ENCODE measurements at places on chromosomes 11 and 22.

DNA sequence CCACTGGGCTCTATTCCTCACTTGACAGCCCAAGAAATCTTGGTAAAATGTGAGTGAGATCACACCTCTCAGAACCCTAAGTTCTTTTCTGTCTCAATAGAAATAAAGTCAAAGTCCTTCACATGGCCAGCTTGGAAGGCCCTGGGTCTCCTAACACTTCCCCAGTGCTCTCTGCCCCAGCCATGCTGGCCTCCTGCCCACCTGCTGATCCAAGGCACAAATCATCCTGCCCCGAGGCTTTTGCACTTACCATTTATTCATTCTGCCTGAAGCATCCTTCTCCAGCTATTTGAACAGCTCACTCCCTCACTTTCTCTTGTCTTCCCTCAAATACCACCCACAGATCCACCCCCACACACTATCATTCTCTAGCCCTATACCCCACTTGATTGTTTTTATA, 26.4 kb downstream of the ISX start:
- DNase-seq: no peak

DNA sequence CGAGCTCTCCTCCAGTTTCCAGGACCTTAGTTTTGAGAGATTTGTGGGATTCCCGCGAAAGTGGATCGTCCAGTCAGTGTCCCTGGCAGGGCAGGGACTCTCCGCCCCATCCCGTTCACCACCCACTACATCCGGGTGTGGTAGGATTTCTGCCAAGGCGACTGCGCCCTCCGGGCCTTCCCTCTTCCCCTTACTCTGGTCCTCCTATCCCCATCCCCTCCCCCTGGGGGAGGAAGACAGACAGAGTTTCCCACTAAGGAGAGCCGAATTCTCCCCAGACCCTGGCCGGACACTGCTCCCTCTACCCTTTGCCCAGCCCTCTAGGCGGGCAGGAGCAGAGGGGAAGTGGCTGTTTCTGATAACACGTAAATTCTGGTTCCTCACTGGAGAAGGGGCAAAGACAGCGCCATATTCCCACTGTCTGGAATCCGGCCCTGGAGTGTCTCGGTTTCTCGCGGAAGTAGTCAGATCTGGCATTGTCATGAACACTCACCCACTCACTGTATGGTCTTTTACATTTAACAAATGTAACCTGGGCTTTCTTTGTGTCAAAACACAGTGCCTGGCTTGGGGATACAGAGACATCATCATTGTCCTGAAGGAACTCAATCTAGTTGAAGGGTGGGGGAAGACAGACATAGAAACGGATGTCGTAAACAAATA, 1.1 kb upstream of the NECTIN1 start:
- no peak for DNase-seq

DNA sequence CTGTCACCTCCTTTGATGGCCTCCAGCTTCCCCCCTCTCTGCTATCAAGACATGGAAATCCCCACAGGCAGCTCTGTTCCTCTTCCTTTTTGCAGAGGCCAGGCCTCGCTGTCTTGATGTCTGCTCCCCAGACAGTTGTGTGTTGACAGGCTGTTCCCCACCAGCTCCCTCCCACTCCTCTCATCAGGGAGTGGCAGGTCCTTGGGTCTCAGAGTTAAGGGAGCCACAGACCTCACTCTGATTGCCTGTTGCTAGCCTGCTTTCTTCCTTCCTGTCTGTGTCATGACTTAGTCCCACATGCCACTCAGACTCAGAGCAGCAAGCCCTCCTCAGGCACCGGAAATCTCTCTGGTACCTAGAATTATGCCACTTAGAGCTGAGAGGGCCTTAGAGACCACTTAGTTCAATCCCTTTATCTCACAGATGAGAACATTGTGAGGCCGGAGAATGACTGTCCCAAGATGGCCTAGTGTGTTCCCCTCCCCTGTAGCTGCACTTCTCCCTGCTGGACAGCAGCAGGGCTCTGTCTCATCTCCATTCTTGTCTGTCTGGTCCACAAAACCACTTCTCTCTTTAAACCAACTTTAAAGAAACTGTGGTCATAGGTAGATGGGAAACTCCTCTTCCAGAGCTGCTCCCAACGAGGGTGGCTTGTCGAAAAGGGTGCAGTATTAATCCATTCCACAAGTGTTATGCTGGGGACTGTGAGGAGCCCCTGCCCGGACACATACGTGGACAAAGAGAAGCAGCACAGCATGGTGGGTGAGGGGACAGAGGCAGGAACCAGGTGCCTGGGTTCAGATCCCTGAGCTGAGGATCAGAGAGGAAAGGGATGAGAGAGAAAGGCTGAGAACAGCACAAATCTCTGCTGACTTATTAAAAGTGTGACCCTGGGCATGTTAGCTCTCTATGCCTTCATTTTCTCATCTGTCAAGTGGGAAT, 4.2 kb downstream of the AMPD3 start:
- peak; percentile 75 for DNase-seq

GRCh38 chr22:47391169-47392053, 629.0 kb downstream of the TBC1D22A start:
- no peak for DNase-seq

All from CD4-positive, alpha-beta T cell treated with Interleukin-12 subunit alpha and Interleukin-12 subunit beta, for 1 hour (primary cell).